ENCODE measurements at places on chromosomes 7 and 10. TPM values are rescaled to one million over a fixed set of nuclear protein-coding genes. Genes with fewer than 3 reads are reported as not detected.

AOC1 gene
- 64.0 TPM for polyA plus RNA-seq

ZFYVE27 gene
- 42.2 TPM for polyA plus RNA-seq

TCF7L2 gene
- 32.0 TPM for polyA plus RNA-seq

TRIM8 gene
- polyA plus RNA-seq, result 46.8 TPM

PON1 gene
- polyA plus RNA-seq, result not detected

CCL24 gene
- 24.4 TPM for polyA plus RNA-seq

NUTM2E gene
- not detected for polyA plus RNA-seq

NKX1-2 gene
- not detected for polyA plus RNA-seq

TRIM50 gene
- polyA plus RNA-seq, result 3.0 TPM

PKD2L1 gene
- polyA plus RNA-seq, result 0.31 TPM

DNA sequence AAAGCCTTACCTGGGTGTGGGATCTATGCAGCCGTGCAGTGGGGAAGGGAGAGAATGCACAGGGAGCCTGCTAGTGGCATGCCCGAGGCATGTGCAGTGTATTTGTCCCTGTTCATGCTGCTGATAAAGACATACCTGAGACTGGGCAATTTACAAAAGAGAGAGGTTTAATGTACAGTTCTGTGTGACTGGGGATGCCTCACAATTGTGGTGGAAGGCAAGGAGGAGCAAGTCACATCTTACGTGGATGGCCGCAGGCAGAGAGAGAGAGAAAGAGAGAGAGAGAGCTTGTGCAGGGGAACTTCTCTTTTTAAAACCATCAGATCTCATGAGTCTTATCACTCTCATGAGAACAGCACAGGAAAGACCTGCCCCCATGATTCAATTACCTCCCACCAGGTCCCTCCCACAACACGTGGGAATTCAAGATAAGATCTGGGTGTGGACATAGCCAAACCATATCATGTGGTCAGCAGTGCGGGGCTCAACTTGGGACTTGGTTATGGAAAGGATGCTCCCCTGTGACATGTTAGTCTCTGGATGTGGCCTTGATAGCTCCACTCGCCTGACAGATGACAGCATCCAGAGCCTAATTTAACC, 128.9 kb downstream of the DOCK1 start:
- H3K4me1 ChIP-seq, result no peaks in the 10 kb centered on the region
- no peak overlapping the region for H3K27ac ChIP-seq
- peaks cover 88% of the 10 kb centered on the region for H3K36me3 ChIP-seq
- no peaks in the 10 kb centered on the region for H3K27me3 ChIP-seq
- DNase-seq, result no peak

DNA sequence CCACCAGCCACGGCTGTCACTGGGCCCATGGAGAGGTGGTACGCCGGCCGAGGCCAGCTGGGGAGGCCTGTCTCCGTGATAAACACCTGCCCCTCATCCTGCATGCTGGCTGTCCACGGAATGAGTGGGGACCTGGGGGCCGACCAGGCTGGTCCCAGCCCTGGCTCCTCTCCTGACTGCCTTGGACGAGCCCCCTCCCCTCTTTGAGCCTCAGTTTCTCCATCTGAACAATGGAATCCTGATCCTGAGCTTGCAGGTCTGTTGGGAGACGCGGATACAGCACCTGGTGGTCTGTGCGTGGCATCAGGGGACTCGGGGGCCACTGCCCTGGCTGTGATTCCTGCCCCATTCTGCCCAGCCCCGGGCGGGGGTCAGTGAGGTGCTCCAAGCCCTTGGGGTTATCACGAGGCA, 109.9 kb downstream of the MICALL2 start:
- no peaks in the 10 kb centered on the region for H3K36me3 ChIP-seq
- no peak overlapping the region for H3K27ac ChIP-seq
- H3K27me3 ChIP-seq, result peaks cover 81% of the 10 kb centered on the region
- no peak overlapping the region for H3K4me3 ChIP-seq
- peak; percentile 26 for DNase-seq
- no peaks in the 10 kb centered on the region for H3K4me1 ChIP-seq

GRCh38 chr10:96238646-96239623, 32.4 kb downstream of the BLNK start:
- no peaks in the 10 kb centered on the region for H3K36me3 ChIP-seq
- no peak for DNase-seq
- H3K4me1 ChIP-seq, result no peaks in the 10 kb centered on the region
- H3K4me3 ChIP-seq, result no peak overlapping the region

DNA sequence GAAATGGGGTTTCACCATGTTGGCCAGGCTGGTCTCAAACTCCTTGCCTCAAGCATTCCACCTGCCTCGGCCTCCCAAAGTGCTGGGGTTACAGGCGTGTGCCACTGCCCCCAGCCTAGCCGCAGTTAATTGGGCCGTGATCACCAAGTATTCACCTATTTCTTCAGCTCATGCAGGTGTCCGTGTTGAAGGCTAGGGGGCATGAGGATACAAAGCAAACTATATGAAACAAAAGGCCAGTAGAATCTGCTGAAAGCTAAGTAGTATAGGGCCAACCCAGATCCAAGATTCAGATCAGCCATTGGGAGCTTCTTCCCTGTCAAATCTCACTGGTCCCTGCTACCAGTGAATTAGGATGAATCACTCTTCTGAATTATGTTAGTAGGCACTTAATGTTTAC, 73.4 kb downstream of the LRRC4 start:
- H3K4me1 ChIP-seq, result no peaks in the 10 kb centered on the region
- H3K27ac ChIP-seq, result no peak overlapping the region
- DNase-seq, result no peak

- no peak overlapping the region for H3K27ac ChIP-seq
- no peak overlapping the region for H3K4me3 ChIP-seq
- no peaks in the 10 kb centered on the region for H3K4me1 ChIP-seq
- no peak for DNase-seq
These were observed 60.8 kb upstream of the NAMPT start for GRCh38 chr7:106345421-106346166.

DNA sequence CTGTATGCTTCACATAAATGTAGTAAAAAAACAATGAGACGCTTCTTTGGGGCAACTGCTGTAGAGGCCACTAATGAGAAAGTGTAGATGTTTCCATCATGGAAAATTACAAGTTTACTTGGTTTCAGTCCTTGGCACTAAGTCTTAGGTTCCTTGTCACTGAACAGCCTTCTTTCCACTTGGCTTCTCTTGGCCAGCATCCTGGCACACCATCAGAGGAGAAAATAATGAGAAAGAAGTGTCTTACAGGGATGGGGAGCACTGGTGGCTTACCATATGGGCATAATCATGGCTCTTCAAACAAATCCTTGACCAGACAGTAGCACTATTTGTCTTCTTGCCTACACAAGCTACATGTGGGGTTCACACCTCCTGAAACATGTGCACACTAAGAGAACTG, 22.5 kb upstream of the SH3PXD2A start:
- H3K36me3 ChIP-seq, result peaks cover 22% of the 10 kb centered on the region
- DNase-seq, result no peak
- H3K27me3 ChIP-seq, result no peaks in the 10 kb centered on the region
- H3K27ac ChIP-seq, result no peak overlapping the region

DNA sequence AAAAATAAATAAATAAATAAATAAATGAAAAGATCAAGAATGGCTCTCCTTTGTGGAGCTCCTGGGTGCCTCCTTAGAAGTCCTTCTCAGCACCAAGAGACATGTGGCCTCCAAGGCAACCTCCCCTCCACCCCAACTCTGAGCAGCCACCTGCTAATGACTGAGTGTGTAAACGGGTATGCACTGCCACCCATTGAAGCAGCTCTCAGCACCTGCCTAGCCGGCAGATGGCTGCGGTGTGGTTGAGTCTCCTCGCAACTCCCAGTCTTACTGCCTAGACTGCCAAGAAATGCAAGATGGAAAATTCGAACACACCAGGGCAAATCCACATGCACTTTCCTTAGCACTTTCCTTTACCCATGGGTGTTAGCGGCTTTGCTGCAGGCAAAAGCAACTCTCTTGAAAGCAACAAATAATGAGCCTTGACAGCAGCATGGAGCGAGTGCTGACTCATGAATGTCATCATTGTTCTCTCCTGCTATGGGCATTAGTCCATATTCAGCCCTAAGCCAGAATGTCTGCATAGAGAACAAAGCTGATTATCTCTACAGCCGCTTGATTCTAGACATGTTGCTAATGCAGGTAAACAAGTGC, 913.9 kb upstream of the AUTS2 start:
- no peak for DNase-seq
- no peak overlapping the region for H3K27ac ChIP-seq
- no peaks in the 10 kb centered on the region for H3K27me3 ChIP-seq
- H3K36me3 ChIP-seq, result no peaks in the 10 kb centered on the region
- H3K4me3 ChIP-seq, result no peak overlapping the region

GRCh38 chr7:94344826-94345225, 49.9 kb upstream of the COL1A2 start:
- H3K36me3 ChIP-seq, result no peaks in the 10 kb centered on the region
- no peaks in the 10 kb centered on the region for H3K27me3 ChIP-seq
- DNase-seq, result no peak
- H3K4me1 ChIP-seq, result peaks cover 16% of the 10 kb centered on the region

DNA sequence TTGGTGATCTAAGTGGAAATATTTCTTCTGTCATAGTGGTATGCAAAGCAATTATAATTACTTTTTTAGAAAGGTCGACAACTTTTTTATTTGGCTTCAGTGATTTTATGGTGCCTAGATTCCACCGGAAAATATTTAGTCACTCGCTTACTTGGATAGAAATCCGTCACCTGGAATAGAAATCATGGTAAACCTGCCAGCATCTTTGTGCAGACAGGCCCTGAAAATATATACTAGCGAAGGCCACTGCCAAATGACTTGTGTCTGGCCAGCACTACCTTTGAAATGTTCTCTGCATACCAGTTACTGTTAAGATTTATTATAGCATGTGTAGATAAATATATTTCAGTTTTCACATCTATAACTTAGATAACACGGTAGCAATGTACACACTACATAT, 226.4 kb downstream of the AGMO start:
- H3K27ac ChIP-seq, result no peak overlapping the region
- no peaks in the 10 kb centered on the region for H3K27me3 ChIP-seq
- H3K4me1 ChIP-seq, result peaks cover 10% of the 10 kb centered on the region
- DNase-seq, result no peak
- no peaks in the 10 kb centered on the region for H3K36me3 ChIP-seq
- H3K4me3 ChIP-seq, result no peak overlapping the region

DNA sequence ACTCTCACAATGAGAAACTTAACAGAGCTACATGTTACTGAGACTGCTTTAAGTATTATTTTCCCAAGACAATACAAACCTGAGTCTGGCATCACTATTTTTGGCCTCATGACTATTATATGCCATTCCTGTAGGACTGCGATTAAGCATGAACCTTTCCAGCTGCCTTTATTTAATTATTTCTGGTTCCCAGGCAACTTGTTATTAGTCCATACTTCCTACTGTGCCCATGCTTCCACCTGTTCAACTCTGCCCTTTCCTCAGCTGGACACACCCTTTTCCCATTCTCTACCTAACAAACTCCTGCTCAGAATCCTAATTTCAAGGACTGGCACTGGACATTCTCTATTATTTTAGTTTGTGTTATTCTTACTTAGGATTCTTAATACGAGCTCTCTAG, 8.1 kb upstream of the CROT start:
- H3K36me3 ChIP-seq, result peaks cover 23% of the 10 kb centered on the region
- no peaks in the 10 kb centered on the region for H3K4me1 ChIP-seq
- H3K27ac ChIP-seq, result no peak overlapping the region
- no peaks in the 10 kb centered on the region for H3K27me3 ChIP-seq

GRCh38 chr10:103851261-103851660, 4.1 kb downstream of the SH3PXD2A start:
- no peaks in the 10 kb centered on the region for H3K27me3 ChIP-seq
- no peak overlapping the region for H3K4me3 ChIP-seq
- peak overlapping the region; percentile 82 for H3K27ac ChIP-seq
- peak; percentile 53 for DNase-seq
- no peaks in the 10 kb centered on the region for H3K36me3 ChIP-seq

Data from sigmoid colon (tissue), 7 donors.